Activated CD4-positive, alpha-beta T cell treated with anti-CD3 and anti-CD28 coated beads, Interleukin-2, amount 50 U/mL, for 24 hours (primary cell): ENCODE measurements at places on chromosomes 16 and 17.

DNA sequence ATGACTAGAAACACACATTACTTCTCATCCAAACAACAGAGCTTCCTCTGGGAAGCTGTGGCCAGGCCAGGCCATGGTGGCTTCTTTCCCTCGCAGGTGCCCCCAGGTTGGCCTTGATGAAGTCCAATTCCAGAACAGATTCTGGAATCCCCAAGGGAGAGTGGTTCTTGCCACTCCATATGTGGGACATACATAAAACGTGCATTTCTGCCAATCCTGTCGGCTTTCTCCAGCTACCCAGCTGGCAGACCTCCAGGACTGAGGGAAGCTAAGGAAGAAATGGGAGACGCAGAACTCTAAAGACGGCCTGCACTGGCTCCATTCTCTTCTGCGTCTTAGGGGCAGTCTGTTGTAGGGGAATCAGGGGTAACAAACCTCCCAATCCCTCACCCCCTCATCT, 219.2 kb upstream of the CDH5 start:
- no peak for DNase-seq

DNA sequence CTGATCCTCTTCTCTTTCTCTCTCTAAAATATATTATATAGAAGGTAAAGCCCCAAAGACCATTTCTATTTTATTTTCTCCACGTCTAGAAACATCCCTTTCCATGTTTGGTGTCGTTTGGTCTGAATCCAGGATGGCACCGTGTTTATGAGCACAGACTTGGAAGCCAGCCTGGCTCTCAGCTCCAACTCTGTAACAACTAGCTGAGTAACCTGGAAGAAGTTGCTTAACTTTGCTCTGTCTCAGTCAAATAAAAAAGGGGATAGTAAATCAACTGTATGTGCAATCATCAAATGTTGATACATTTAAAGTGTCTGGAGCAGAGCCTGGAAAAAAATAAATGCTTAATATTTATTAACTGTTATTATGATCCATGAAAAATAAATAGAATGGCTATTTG, 249.8 kb upstream of the MAF start:
- no peak for DNase-seq

DNA sequence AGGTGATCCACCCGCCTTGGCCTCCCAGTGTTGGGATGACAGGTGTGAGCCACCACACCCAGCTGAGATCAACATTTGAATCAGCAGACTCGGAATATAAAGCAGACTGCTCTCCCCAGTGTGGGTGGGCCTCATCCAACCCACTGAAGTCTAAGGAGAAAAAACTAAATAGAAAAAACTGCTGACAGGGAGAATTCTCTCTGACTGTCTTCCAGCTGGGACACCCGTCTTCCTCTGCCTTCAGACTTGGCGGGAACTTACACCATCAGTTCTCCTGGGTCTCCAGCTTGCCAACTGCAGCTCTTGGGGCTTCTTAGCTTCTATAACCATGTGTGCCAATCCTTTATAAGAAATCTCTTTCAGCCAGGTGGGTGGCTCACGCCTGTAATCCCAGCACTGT, 90.7 kb downstream of the MRM3 start:
- DNase-seq, result no peak

DNA sequence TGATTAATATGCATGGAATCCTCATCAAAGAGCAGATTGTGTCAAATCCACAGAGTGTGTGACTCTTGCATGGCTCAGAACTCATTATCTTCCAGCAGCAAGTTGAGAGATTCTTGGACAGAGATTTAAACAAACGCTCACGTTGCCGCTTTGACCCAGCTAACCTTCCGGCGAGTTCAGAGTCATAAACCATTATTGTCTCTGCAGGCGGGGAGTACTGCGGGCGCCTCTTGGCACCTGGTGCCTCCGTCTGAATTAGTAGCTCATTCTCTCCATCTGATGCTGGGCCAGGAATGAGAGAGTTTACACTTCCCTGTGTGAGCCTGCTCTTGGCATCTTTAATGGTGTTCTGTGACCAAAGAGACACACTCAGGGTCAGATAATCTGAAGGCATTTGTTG, 138.6 kb upstream of the WSCD1 start:
- DNase-seq, result no peak

DNA sequence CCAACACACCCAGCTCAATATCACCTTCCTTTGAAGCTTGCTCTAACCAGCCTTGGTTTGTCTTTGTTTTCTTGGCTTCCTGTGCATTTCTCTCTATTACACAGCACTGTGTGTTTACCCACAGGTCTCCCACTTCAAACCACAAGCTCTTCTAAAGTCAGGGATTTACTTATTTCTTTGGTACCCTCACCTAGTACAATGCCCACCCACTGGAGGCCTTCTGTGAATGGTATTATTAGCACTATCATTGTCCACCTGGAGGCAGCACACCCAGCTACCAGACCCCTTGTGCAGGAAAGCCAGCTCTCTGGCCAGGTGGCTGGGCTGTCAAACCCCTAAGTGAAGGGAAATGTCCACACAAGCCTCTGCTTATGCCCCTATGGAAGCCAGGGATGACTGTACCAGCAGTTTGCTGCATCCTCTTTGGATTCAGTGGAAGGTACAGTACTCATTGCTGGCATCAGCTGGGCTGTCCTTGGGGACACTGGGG, 9.4 kb upstream of the TOP2A start:
- no peak for DNase-seq

- DNase-seq, result no peak
Observed at GRCh38 chr17:48954300-48954755, 9.7 kb upstream of the SNF8 start.

GRCh38 chr16:71916397-71916920, 21.1 kb downstream of the IST1 start:
- no peak for DNase-seq

DNA sequence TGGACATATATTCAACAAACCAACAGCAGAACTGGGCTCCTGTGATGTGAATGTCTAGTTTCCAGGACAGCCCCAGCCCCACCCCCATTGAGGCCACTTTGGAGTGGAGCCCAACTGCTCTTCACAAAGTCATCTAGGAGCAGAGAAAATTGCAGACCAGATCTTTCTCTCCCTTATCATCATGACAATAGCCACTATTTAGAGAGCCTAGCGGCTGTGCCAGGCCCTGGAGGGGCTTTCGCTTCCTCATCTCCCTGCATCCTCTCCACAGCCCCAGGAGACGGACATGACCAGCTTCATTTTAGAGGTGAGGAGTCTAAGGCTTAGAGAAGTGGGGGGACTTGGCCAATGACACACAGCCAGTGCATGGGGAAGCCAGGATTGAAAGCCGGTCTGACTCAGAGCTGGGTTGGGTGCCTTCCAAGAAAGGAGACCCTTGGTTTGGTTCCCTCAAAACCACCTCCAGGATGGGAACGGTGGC, 1.4 kb downstream of the PRSS8 start:
- no peak for DNase-seq

DNA sequence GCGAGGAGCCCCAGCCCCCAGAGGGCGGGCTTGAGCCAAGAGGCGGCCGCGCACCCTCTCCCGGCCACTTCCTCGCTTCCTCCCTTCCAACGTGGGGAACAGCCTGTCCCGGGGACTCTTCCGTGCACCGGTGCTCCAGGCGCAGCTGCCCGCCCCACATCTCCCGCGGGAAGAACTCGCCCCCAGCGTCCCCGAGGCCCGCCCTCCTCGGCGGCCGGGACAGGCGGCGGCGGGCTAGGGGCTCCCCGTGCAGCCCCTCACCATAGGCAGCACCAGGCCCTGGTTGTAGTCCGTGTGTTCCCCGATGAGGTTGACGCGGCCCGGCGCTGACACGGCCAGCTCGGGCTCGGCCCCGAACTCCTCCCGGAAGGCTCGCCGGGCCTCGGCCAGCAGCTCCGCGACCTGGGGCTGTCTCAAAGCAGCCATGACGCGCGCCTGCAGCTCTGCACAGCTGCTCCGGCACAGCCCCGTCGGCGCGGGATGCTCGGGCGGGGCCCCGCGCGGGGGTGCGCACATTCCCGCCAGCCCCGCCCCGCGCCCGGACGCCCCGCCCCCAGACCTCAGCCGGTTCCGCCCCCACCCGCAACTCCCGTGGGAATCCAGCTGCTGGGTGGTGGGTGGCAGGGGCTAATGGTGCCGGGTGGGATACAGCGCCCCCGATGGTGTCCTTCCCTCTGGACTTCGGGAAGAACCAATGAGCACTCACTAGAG, at the start of gene GALK1:
TSS of gene GALK1 (minus strand) at position 482 of the 711 bp plus-strand sequence. CDS start at position 426, 56 bp downstream.
- no peak for DNase-seq

DNA sequence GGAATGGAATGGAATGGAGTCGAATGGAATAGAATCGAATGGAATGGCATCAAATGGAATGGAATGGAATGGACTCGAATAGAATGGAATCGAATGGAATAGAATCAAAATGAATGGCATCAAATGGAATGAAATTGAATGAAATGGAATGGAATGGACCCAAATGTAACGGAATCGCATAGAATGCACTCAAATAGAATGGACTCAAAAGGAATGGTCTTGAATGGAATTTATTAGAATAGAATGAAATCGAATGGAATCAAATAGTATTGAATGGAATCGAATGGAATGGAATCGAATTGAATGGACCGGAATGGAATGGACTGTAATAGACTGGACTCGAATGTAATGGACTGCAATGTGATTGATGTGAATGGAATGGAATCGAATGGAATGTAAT, 501.4 kb upstream of the WSB1 start:
- DNase-seq, result no peak

GRCh38 chr16:79269211-79269863, 331.2 kb downstream of the MAF start:
- peak; percentile 71 for DNase-seq

DNA sequence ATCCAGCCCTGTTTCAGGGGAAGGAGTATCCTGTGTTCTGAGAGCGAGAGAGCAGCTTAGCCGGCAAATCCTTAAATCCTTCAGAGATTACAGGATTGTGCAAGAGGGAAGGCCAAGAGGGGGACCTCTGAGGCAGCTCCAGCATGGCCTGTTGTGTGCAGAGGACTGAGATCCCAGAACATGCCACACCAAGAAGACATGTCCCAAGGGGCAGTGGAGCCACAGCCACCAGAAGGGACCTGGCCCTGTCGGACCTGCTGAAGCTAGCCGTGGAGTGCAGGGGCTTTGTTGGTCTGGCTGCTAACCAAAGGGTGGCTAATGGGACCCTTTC, 1.6 kb upstream of the MRC2 start:
- no peak for DNase-seq

DNA sequence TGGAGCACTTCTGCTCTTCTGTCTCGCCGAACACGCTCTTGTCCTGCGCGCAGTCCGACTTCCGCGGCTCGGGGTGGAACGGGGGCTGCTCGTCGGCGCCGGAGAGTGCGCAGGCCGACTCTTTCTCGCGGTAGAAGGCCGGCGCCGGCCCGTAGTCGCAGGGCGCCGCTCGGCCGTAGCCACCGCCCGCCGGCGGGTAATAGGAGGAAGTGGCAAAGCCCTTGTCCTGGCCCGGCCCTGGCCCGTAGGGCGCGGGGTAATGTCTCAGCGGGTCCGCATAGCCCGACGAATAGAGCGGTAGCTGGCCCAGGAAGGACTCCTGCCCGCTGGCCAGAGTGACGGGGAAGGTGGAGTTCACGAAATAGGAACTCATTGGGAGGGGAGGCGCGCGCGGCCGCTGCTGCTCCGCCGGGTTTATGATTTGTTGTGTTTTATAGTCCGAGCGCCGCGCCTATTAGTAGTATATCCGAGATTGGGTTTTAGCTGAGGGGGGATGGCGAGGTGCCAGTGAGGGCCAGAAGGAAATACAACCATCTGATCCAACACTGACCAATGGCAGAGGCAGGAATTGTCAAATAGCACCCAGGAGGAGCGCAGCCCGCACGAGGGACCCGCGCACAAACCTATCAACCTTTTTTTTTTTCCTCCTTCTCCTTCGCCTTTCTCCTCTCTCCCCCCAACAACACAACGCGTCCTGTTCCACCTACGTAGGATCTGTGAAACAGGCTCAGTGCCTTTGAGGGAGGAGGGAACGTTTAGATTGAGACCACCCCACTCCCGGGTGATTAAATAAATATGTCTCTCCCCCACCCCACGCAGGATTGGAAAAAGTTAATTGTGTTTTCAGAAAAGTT, 4.4 kb upstream of the HOXB5 start:
- no peak for DNase-seq

DNA sequence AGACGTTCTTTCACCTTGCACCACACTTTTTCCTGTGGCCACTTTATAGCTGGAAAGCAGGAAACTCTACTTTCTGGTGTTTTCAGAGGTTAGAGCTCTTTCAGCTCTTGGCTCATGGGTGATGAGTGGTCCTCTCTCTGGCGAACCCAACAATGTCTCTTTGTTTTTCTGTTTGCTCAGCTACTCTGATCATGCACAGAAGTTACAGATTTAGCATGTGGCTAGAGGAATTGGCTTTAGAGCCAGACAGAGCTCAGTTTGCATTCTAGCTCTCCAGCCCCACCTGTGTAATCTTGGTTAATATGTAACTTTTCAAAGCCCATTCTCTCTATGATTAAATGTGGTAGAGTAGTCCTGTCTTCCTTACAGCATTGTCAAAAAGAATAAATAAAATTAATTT, 225.2 kb downstream of the HAPSTR1 start:
- DNase-seq, result no peak

- DNase-seq, result no peak
Observed at GRCh38 chr17:77295241-77295853, 154.6 kb downstream of the SEC14L1 start.

- no peak for DNase-seq
Observed at GRCh38 chr16:84144209-84144858, 643 bp downstream of the HSDL1 start.

DNA sequence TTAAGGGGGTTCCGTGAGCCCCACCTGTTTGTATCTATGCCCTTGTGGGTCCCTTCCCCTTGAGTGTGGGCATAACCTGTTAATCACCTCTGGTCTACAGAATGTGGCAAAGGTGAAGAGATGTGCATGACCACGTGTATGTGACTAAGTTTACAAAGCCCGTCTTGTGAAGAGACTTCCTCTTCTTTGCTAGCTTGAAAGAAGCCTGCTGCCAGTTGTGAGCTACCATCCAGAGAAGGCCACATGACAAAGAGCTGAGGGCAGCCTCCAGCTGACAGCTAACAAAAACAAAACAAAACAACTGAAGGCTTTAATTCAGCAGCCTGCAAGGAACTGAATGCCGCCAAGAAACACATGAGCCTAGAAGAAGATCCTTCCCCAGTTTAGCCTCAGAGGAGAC, 112.0 kb downstream of the AXIN2 start:
- no peak for DNase-seq

DNA sequence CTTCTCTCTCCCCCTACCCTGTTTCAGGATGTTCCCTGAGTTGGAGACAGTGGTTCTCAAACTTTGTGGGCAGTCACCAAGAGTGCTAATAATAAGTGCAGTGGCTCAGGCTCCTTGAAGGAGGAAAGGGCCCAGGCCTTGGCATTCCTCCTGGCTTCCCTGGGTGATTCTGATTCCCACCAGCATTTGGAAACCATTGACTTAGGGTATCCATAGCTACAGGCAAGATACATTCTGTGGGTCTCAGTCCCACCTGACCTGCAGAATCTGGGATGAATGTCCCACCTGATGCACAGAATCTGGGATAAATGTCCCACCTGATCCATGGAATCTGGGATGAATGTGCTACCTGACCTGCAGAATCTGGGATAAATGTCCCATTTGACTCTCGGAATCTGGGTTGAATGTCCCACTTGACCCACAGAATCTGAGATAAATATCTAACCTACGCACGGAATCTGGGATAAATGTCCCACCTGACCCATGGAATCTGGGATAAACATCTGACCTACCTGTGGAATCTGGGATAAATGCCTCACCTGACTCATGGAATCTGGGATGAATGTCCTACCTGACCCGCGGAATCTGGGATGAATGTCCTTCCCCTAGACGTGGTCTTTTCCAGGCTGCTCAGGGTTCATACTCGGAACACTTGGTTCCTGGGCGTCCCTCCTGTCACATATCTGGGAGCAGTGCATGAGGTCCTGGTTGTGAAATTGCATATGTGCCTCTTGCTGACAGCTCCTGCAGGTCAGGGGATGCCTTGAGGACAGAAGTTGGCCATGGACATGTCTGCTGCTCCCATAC, 136.7 kb upstream of the HS3ST2 start:
- no peak for DNase-seq

- DNase-seq, result no peak
Observed at GRCh38 chr16:66891797-66892196, 11.5 kb downstream of the PDP2 start.
